ENCODE measurements at places on chromosomes 2 and 18.

- no peak for DNase-seq
Measured at GRCh38 chr2:51953931-51954330, 922.0 kb upstream of the NRXN1 start.

- DNase-seq: no peak
Measured at GRCh38 chr2:113187771-113188170, 14.0 kb downstream of the PSD4 start.

DNA sequence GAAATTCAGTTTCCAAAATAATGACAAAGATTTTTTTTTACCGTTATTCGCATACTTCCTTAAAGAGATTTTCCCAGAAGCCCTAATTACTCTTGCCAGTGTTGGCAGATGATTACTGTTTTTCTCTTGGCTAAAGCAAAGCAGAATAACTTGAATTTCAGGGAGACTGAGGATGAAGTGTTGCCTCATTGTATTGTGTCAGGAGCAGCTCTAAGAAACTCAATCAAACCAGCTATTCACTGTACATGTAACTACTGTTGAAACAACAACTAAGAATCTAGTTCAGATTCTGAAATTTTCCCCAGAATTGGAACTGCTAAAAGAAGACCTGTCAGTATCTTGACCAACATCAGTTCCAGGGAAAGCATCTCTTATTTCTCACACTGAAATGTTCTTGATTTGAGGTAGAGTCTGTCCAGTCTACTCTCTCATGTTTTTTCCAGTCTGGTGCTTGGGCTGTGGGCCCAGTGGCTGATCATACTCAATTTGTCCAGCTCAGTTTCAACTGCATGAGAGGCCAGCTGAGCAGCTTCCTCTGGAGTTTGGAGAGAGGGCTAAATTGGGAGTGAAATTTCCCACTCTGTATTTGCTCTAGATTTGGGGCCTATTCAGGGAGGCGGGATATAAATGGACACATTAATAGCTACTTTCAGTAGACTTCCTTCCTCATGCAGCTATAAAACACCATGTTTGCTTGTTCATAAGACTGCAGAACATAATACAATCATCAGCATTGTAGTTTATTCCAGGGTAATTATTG is 78.5 kb downstream of the PPP1R1C start:
- DNase-seq: no peak

DNA sequence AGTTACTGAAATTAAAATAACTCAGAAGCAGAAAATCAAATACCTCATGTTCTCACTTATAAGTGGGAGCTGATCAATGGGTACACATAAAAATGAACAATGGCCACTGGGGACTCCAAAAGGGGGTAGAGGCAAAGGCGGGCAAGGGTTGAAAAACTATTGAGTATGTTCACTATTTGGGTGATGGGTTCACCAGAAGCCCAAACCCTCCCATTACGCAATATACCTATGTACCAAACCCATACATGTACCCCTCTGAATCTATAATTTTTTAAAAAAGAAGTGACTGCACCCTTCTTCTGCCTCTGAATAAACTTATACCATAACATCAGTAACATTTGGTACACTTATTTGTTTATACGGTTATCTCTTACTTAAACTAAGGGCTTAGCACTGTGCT is 119.4 kb downstream of the ZRANB3 start:
- DNase-seq: no peak

DNA sequence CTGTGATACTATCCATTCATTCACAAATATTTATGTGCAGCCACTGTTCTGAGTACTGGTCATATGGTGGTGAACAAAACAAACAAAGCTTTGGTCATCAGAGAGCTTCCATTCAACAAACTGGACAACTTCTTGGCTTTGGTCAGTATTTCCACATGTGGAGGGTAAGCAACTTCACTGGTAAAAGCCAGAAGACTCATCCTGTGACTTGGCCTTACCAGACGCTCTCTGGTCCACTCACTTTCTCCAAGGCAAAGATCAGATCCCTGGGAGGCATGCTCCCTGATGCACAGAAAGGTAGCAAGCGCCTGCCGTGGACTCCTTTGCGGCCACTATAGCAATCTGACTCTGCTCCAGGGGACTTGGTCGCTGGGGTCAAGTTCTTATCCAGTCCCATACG is 179.5 kb downstream of the EN1 start:
- no peak for DNase-seq

- no peak for DNase-seq
Measured at GRCh38 chr2:46032996-46033395, 264.2 kb upstream of the EPAS1 start.

DNA sequence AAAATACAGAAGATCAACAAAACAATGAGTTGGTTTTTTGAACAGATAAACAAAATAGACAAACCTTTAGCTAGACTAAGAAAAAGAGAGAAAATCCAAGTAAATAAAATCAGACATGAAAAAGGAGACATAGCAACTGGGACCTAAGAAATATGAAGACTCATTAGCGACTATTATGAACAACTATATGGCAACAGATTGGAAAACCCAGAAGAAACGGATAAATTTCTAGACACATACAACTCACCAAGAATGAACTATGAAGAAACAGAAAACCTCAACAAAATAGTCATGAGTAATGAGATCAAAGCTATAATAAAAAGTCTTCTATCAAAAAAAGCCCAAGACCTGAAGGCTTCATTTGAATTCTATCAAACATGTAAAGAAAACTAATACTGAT is 59.3 kb downstream of the EPB41L3 start:
- no peak for DNase-seq

- no peak for DNase-seq
Measured at GRCh38 chr2:179963626-179964025, 43.5 kb downstream of the CWC22 start.

GRCh38 chr2:241666627-241667400 is 19.8 kb downstream of the DTYMK start:
- no peak for DNase-seq

- DNase-seq: no peak
Measured at GRCh38 chr18:13223311-13224143, 5.0 kb downstream of the LDLRAD4 start.

- no peak for DNase-seq
Measured at GRCh38 chr2:168712053-168712452, 90.4 kb upstream of the NOSTRIN start.

- no peak for DNase-seq
Measured at GRCh38 chr2:53826587-53827397, 33.0 kb downstream of the GPR75 start.

DNA sequence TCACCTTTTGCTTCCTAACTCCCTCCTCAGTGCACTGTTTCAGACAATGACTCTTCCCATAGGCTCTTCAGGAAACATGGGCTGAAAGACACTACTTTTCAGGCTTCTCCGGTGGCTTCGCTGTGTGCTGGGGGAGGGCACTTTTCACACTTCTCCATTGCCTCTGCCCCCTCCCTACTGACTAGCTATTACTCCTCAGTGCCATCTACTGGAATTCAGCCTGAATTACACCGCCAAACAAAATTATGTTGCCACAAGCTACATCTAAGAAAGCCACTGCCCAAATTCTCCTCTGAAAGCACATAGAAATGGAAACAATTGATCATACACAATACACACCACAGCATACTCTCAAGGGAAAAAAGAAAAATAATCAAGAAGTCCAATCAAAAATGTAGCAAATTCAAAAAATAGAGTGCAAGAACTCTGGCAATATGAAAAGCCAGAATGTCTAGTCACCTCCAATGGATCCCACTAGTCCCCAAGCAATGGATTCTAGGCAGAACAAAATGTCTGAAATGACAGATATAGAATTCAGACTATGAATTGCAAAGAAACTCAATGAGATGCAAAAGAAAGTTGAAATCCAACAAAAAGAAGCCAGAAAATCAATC is 1139.4 kb upstream of the GYPC start:
- DNase-seq: no peak

DNA sequence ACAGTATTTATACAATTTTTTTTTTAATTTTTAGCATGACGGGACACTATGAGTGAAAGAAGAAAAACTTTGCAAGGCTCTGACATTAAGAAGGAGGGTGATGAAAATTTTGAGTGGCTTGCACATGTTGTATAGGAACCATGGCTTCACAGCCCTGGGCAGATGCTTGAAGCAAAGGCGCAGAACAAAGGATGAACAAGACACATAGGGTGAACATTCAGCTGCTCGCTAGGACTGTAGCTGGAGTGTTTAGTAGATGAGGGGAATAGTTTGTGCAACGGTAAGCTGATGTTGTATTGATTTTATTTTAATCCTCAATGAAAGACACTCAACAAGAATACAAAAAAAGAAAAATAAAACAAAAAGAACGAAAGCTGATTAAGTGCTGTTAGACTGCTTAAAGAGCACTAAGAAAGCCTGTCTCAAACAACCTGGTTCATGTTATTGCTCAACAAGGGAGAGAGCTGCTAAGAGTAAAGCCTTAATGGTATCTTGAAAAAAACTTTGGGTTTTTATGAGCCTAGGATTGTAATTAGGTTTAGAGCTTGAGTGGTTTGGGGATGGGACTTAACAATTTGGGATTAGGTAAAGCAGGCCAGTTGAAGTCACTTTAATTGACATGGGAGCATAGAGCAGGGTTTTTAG is 41.2 kb upstream of the GCFC2 start:
- no peak for DNase-seq

DNA sequence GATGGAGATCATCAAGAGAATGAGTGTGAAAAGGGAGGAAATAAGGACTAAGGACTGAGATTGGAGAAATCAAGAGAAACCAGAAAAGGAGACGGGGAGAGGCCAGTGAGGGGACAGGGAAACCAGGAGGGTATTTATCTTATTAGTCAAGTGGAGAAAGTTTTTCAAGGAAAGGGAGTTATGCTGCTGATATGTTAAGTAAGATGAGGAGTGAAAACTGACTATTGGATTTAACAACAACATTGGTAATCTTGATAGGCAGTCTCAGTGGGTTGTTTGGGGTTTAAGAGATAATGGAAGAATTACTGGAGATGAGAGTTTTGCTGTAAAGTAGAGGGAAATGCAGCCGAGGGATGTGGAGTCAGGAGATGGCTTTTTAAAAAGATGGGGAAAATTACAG is 30.6 kb downstream of the PIKFYVE start:
- DNase-seq: no peak

GRCh38 chr2:203690441-203691047 is 15.9 kb upstream of the CD28 start:
- DNase-seq: no peak

DNA sequence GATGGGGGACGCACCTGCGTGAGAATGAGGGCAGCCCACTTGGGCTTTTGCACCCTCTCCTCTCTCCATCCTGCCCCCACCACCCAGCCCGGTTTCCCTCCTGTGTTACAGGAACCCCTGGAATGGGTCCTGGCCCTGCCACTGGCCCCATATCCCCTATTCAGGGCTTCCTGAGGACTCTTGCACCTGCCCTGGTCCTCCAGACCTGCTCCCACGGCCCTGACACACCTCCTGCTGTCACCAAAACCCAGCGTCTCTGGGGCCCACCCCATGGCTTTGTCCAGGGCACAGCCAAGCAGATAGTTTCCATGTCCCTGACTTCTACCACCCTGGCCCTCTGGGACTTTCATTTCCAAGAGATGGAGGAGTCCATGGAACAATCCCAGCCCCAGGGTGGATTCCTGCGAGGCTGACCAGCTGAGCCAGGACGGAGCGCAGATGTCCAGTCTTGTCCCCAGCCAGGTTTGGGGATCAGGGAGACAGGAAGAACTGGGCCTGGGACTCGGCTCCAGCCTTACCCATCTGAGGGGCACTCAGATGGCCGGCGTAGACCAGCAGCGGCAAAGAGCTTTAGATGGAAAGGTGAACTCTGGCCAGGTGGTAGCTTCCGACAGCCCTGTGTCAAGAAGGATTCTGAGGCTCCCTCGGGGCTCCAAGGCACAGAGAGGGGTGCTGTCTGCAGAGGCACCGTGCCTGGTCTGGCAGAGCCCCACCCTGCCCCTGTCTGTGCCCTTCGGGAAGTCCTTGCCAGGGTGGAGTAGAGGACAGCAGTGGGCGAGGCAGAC is 12.0 kb downstream of the GPR35 start:
- no peak for DNase-seq

DNA sequence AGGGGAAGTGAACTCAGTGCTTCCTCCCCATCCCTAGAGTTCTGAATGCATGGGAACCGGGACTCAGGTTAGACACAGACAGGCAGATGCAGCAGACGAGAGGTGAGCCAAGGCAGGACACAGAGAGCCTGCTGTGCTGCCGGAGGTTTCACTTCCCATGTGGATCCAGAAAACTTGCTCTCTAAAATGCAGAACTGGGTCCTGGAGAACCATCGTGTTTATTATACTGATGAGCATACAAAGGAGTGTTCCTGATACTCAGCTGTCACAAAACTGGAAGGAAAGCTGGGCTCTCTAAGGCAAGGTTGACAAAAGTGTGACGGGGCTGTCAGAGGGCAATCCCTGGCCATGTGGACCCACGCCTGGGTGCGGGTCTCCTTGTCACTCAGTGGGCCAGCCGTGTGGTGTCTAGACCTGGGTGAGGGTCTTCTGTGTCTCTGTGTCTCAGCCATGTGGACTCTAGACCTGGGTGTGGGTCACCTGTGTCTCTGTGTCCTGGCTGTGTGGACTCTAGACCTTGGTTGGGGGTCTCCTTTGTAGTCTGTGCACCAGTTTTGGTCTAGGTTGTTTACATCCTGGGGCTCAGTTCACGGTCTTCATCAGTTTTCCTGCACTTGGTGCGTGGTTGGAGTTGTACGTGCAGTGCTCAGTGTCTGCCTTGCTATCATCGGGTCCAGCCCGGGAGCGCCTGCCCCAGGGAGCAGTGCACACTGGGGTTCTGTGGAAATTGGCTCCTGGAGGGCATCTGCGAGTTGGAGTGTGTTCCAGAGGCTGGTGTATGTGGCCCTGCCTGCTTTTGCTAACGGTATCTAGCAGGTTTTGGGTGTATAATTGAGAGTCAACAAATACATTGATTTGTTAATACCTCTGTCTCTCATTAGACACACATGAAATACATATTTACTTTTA is 141.1 kb downstream of the ATP9B start:
- no peak for DNase-seq

Data from cortex of kidney (tissue), 1 donor.